ENCODE measurements at places on chromosomes 4 and X. TPM values are rescaled to one million over a fixed set of nuclear protein-coding genes. Genes with fewer than 3 reads are reported as not detected.
A peak's percentile ranks its signal among the peaks of the same experiment; 100 is the strongest.

GPM6B gene
- 1.0 TPM for total RNA-seq

DNA sequence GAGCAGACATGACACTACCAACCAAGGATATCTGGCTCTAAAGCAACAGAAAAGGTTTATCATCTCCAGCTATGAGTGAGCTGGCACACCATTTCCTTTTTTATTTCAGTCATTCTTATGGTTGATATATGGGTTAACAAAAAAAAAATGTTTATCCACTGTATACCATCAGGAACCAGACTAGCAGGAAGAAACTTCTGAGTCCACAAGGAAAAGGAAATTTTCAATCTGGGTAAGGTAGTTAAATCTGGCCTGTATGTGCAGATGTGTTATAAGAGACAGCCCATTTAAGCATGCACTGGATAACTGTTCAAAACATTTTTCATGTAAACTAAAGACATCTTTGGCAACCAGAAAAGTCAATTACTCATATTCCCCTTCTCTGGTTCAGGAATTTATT, 35.0 kb downstream of the AMMECR1 start:
- peak; percentile 10 for DNase-seq

GRCh38 chr4:138565576-138565975, 323.4 kb upstream of the SLC7A11 start:
- DNase-seq, result no peak

VCX3A gene
- not detected for total RNA-seq

GIMD1 gene
- not detected for total RNA-seq

GRCh38 chr4:10051517-10052135, 30.3 kb upstream of the SLC2A9 start:
- no peak for DNase-seq

GRCh38 chr4:168451744-168452390, 28.4 kb downstream of the DDX60L start:
- DNase-seq, result peak; percentile 63

DNA sequence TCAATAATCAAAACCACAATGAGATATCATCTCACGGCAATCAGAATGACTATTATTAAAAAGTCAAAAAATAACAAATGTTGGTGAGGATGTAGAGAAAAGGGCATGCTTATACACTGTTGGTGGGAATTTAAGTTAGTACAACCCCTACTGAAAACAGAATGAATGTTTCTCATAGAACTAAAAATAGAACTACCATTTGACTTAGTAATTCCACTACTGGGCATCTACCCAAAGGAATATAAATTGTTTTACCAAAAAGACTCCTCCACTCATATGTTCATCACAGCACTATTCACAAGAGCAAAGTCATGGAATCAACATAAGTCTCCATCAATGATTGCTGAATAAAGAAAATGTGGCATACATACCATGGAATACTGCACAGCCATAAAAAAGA, 278.1 kb upstream of the ARSJ start:
- DNase-seq, result peak; percentile 76

GRCh38 chr4:185110375-185110823, 32.7 kb upstream of the SLC25A4 start:
- DNase-seq, result no peak

FRYL gene
- total RNA-seq, result 33.9 TPM

DNA sequence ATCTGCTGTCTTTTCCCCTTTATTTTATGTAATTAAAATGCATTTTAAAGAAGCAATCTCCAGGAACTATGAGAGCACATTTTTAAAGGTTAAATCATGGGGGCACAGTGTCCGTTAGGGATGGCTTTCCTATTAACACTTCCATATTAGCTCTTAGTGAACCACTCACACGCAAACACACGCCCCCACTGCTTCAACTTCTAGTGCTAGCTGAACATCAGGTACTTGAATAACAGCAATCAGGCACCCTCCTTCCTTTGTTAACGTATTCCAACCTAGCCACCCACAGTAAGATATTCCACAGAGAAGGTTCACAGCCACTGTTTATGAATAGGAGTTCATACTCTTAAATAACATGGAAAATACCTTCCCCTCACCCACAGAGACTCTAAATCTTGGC, 9.3 kb downstream of the TMEM255A start:
- no peak for DNase-seq

DNA sequence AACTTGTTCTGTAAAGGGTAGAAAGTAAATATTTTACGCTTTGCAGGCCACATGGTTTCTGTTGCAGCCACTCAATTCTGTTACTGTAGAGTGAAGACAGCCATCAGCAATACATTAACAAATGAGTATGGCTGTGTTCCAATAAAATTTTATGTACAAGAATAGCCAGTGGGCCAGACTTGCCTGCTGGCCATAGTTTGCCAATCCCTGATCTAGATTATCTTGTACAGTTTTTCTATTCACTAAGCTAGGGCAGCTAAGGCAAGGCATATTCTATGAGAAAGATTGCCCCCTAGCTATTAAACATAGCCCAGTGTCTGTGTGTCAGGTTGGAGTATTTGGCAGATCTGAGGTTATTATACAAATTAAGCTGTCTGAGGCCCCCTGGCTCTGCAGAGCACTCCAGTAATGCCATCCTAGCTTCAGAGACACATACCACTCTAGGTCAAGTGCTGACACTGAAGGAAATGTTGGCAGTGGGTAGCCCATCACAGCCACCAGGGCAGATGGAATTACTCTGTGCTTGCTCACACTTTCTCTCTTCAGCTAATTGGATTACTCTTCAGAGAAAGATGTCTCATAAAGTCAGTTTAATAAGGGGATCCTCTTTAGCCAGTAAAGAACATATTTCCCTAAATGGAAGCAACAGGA, 40.7 kb downstream of the MTTP start:
- DNase-seq, result no peak

POU4F2 gene
- total RNA-seq, result not detected

DNA sequence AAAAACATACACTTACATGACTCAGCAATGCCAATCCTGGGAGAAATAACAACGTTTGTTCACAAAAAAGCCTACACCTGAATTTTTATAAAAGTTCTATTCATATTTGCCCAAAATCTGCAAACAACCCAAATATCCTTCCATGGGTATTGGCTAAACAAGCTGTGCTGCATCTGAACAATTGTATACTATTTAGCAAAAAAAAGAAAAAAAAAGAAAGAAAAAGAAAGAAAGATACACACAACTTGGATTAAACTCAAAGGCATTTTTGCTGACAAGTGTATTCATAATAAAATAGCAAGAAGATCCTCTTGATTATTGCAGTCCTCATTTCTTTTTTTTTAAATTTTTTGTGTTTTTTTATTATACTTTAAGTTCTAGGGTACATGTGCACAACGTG, 24.5 kb upstream of the MAGEA3 start:
- no peak for DNase-seq

NPY5R gene
- not detected for total RNA-seq

DNA sequence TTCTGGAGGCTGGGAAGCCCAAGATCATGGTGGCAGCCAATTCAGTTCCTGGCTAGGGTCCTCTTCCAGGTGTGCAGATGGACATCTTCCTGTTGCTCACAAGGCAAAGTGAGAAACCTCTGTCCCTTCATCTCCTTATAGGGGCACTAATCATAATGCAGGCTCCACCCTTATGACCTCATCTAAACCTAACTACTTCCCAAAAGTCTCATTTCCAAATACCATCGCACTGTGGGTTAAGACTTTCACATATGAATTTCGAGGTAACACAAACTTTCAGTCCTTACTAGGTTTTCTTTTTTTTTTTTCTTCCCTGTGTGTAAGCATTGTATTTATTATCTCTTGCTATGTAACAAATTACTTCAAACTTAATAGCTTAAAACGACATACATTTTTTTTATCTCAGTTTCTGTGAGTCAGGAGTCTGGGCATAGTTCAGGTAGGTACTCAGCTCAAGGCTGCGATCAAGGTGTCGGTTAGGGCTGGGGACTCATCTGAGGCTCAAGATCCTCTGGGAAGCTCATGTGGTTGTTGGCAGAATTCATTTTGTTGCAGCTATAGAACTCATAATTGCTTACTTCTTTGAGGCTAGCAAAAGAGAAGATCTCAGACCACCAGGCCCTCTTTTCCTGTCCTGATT, 204.7 kb upstream of the STK26 start:
- DNase-seq, result no peak

NAT8L gene
- 0.26 TPM for total RNA-seq

DNA sequence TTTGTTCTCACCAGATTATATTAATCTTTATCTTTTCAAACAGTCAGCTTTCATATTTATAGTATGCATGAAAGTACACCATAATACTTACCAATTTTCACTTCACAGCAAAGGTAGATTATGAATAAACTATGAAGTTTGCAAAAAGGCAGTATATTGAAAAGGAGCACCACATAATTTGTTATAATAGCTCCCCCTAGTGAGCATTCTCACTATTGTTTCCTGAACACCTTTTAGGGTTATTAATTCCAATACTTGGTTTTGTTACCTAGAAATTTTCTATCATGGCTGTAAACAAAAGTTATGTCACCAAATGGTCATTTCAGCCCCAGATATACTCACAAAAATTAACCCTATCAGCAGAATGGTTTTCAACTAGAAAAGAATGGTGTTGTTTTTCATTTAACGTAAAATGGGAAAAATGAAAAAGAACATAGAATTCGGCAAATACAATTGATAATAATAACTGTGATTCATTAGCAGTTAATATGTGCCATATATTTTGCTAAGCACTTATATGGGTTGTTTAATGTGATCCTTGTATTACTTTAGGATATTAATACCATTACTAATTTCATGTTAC, 30.2 kb upstream of the NKX6-1 start:
- peak; percentile 27 for DNase-seq

- DNase-seq, result no peak
Measured at GRCh38 chr4:81839347-81840042, 367.8 kb upstream of the RASGEF1B start.

IRS4 gene
- total RNA-seq, result not detected

DNA sequence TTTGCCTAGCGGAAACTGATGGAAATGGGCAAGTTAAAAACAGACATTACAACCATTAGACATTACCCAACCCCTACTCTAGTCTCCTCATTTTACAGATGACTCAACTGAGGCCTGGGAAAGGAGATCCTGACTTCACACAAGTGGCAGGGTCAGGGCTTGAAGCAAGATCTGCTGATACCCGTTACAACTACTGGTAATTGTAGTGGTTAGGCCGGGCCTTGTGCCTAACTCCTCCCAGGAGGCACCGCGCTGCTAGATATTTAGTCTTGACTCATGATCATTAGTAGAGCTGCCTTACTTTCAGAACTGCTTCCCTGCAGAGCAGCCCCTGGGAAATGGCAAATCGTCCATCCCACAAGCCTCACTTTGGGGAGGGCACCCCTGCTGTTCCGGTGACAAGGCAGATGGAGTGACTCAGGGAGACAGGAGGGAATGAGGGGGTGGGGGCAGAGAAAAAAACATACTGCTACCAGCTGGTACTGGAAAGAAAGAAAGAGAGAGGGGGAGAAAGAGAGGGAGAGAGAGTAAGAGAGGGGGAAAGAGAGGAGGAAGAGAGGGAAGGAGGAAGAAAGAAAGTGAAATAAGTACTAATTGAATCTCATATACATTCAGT, 12.2 kb downstream of the ARHGEF6 start:
- DNase-seq, result peak; percentile 92

DNA sequence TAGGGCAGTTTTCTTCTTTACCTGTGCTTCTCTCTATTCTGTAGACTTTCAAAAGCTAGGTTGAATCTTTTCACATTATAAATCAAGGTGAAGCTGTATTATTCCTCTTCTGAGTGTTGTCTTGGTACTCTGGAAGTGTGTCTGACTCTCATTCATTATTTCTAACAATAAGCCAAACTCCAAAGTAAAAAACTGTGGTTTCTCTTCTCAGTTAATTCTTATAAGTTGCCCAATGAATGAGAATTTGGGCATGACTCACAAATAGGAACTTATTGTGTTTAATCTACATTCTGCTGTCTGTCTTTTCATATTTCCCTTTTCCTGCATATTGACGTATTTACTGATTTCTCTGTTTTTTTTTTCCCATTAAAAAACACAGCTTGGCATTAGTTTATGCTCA, 714.5 kb downstream of the CCSER1 start:
- peak; percentile 40 for DNase-seq

DNA sequence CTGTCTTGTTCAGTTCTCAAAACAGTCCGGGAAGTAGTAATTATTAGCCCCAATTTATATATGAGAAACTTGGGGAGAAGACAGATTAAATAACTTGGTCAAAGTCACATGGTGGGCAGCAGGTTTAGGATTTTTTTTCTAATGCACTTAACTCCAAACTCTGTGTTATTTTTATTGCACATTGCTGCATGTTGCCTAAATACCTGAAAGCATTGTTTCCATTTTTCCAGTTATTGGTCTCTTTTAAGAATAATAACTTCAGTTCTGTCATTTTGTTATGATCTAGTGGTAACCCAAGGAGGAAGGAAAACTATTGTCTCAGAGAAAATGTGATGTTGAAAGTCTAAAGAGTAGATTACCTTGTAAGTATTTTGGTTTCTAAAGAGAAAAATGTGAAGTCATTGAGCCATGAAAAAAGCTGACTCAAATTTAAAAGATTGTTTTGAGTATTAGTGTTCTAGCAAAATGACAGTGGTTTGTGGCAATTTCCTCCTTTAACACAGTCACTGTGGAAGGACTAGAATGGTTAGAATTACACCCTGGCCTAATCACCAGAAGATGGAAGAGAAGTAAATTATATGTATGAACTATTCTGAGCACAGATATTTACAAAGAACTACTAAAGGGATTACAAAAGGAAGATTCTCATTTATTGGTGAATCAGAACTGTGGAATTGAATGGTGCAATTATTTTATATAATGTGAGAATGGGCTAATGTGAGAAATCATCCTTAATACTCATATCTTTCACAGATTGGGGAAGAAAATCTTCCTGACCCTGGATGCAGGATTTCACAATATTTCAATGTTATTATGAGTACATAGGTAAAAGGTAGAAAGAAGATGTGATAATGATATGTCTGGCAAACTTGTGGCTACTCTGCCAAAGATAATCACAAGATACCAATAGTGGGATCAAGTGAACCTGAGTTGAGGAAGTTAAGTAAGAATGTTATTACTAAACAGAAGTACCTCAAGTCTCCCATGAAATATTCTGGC, 21.7 kb upstream of the CXCL8 start:
- peak; percentile 77 for DNase-seq

DNA sequence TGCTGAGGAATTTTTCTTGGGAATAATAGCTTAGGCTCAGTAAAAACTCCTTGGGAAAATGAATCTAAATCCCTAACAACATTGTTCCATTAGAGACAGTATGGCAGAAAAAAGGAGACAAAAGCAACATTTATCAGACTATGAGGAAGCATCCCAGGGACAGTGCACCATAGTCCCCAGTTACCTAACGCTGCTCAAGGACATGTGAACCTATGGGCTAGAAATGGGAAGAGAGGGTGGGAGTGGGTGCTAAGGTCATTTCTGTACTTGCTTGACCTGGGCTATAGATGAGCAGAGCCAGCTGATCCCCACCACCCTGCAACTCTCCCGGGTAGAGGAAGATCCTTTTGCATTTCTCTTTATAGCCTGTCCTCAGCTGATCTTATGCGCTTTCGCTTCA, 98.2 kb upstream of the CBR4 start:
- DNase-seq, result no peak

GRCh38 chrX:120429776-120430540, 39.1 kb downstream of the LAMP2 start:
- DNase-seq, result no peak
